ENCODE measurements at places on chromosomes 2 and 18.

- DNase-seq: no peak
Measured at GRCh38 chr18:26646901-26647300, 98.5 kb upstream of the KCTD1 start.

DNA sequence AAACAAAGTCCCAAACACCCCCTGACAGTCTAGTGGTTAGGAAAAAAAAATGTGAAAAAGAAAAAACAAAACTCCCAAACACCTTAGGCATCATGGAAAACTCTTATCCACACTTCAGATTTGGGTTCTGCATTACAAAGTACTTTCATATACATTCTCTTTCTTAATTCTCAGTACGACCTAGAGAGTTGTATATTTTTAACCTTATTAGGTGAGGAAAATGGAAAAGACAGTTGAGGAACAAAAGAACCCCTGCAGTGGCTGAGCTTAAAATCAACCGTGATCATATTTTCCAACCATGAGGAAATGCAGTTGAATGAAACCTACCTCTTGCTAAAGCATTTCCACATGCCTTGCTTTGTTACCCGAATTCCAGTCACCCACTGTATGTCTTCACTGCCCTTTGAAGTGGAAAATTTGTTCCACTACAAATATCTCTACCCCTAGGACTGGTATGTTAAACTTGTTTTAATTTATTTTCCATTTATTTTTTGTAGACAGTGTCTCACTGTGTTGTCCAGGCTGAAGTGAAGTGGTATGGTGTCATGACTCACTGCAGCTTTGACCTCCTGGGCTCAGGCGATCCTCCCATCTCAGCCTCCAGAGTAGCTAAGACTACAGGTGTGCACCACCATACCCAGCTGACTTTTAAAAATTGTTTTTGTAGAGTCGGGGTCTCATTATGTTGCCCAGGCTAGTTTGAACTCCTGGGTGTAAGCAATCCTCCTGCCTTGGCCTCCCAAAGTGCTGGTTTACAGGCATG is 56.9 kb upstream of the LPIN2 start:
- no peak for DNase-seq

DNA sequence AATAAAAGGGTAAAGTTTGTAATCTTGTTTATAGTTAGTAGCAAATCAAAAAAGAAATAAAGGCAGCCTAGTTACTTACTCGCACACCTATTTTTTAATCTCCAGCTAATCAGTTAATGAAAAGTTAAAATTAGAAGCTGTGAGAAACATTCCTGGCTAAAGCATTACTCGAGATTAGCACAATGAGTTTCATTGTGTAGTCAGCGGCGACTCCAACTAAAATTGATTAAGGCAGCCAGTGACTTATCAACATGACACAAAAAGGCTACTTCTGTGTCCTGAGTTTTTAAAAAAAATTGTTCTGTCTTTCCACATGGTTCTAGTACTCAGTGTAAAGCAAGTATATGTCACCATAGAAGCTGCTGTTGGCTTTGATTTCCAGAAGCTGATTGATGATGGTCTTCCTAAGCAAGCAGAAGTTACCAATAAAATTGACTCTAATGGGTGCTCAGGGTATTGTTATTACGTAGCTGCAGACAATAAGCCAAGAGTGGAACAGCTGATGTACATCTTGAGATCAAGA is 159.2 kb downstream of the CPS1 start:
- DNase-seq: no peak

- no peak for DNase-seq
Measured at GRCh38 chr2:126795656-126796055, 103.0 kb upstream of the TEX51 start.

DNA sequence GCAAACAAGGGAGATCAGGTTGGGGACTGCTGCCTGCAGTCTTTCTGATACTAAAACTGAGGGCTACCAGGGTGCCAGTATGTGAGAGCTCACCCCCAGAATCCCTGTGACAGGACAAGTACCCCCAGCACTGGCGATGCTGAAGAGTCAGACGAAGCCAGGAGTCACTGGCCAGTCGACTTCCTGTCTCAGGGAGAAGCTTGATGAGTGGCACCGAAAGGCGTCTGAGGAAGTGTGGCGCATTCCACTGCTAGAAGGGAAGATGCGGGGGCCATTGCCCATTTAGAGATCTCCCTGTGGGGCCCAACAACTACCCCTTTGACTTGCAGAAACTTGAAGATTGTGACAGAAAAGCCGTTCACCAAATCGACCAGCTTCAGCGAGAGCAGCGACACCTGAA is 22.0 kb downstream of the MXD1 start:
- DNase-seq: no peak
